Hindlimb muscle (tissue), 1 donor: ENCODE measurements at places on chromosomes 7 and 10.

DNA sequence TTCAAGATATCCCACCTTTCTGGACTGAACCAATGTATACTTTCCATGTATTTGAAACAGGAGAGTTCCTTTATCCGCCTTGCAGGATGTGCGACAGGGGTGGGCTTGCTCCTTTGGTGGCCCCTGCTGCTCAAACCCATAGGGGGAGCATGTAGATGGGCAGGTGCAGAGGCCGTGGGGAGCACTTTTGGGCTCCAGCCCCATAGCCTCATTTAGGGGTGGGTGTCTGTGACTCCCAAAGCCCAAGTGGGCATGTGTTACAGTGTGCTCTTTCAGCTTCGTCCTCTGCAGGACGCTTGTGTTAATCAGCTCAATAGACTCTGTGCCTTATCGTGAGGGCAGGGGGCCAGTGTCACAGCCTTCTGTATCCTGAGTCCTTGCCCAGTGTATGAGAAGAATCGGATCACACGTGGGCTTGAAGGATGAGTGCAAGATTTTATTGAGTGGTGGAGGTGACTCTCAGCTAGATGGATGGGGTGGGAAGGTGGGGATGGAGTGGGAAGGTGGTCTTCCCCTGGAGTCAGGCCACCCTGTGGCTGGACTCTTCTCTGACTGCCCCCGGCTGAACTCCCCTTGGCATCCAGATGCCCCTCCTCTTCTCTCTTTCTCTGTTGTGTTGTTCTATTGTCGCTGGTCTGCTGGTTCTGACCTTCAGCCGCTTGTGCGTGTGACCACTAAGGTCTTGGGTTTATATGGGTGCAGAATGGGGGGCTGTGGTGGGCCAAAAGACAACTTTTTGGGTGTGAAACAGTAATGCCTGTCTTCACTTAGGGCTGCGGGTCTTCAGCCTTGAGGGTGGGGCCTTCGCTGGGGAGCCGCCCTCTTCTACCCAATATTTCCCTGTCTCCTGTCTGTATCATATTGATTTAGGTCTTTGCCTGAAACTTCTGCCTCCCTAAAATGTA is 262.2 kb downstream of the GLRX3 start:
- no peak for DNase-seq

GRCh38 chr7:34900891-34901513 is 136.3 kb downstream of the DPY19L1 start:
- DNase-seq = no peak

- DNase-seq = no peak
These were observed 43.6 kb downstream of the CTBP2 start for GRCh38 chr10:125116652-125117310.

DNA sequence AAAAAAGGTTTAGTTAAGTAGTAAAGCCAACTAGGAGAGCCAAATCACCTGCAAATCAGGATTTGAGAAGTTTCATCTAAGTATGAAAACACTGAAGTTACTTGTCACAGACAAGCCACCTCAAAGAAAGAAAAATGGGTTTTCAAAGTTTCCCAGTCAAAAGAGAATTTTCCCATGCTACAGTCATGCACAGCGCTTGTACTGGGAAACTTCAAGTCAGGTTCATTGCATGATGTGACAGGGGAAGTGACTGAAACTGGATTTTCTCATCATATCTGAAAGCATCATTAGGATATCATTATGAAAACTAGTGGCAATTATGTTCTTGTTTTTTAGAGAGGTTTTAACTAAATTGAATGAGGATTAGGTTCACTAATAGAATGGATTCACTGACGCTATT is 167.0 kb downstream of the SGMS1 start:
- no peak for DNase-seq

GRCh38 chr10:10995120-10995519 is 22.6 kb upstream of the CELF2 start:
- DNase-seq = no peak

- no peak for DNase-seq
These were observed 19.1 kb upstream of the SPOCK2 start for GRCh38 chr10:72107325-72108003.

GRCh38 chr10:12777840-12778585 is 223.5 kb downstream of the CCDC3 start:
- DNase-seq = no peak

DNA sequence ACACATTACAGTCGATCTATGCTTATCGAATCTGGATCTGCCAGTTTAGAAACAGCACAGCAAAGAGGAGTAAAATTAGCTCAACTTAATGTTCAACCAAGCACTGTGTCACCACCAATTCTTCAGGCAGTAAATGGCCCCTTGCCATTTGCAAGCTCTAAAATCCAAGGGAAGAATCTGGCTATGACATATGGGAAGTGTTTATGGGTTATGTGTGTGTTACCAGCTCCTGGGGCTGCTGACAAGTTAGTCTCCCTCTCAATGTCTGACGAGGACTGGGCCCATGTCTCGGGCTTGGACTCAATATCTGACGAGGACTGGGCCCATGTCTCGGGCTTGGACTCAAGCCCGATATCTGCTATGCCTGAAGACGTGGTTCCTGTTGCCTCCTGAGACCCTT is 5.7 kb upstream of the ITIH2 start:
- DNase-seq = no peak

DNA sequence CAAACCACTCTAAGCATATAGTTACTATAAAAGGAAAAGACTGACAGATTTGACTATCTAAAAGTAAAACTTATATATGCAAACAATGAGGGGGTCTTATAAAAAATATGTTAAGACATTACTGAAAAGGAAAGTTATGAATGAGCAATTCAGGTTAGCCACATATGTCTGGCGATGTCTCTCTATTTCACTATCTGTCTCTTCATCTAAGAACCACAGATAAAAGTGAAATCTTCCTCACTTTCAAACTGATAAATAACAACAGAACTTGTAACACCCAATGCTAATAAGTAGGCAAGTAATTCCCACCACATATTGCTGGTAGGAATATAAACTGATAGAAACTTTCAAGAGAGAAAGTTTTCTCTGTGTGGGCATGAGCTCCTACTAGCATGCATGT is 138.2 kb downstream of the CHCHD3 start:
- no peak for DNase-seq

- DNase-seq = no peak
These were observed 278.3 kb upstream of the SP8 start for GRCh38 chr7:21064698-21065648.

GRCh38 chr7:149284343-149284742 is 22.3 kb downstream of the ZNF783 start:
- DNase-seq = no peak

DNA sequence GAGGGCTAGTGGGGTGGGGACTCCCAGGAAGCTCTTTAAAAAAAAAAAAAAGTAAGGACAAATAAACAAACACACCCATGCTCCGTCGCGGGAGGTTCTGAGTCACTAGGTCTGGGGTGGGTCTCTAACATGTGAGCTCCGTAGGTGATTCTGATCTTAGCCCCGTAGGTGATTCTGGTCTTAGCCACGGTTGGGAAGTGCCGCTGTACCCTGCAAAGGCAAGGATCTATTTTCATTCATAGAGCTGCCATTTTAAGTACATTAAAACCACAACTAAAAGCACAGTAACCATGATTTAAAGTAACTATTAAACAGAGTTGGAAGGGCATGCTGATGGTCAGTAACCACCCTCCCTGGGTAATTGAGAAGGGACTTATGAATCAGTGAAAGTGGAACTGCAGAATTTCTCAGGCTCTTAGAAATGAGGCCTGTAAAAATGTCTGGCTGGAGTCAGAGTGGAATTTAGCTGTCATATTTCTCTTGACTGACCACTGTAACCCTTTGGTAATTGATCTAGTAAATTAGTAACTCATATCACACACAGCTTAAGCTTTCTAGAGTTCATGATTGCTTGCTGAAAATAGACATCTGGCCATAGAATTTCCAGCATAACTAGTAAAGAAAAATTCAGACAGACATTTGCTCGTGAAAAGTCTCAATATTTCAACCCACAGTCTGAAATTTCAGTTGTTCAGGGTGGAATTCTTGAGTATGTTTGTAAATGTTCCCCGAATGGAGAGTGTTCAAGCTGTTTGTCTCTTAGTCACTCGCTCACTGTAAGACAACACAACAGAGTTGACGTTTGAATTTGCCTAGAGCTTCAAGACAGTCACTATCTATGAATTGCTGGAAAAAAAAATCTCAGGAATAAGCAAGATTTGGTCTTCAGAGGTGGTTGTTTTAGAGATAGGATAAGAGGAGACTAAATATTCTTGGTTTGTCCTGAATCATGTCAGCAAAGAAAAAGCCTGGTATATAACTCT is 34.2 kb upstream of the TCF7L2 start:
- DNase-seq = no peak

DNA sequence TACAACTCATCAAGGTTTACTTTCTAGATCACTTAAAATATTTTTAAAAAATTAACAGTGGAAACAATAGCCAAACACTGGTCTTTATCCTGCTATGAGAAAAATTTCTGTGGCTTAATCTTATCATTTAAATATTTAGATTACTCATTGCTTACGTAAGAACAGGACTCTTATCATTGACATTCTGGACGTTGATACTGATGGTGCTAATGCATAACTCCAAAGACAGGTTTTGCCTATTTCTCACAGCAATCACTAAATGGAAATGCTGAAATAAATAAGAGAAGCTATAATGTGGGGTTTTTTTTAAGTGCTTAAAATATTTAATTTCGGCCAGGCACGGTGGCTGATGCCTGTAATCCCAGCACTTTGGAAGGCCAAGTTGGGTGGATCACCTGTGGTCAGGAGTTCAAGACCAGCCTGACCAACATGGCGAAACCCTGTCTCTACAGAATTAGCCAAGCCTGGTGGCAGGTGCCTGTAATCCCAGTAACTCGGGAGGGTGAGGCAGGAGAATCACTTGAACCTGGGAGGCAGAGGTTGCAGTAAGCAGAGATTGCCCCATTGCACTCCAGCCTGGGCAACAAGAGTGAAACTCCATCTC is 195.0 kb downstream of the HGF start:
- no peak for DNase-seq

DNA sequence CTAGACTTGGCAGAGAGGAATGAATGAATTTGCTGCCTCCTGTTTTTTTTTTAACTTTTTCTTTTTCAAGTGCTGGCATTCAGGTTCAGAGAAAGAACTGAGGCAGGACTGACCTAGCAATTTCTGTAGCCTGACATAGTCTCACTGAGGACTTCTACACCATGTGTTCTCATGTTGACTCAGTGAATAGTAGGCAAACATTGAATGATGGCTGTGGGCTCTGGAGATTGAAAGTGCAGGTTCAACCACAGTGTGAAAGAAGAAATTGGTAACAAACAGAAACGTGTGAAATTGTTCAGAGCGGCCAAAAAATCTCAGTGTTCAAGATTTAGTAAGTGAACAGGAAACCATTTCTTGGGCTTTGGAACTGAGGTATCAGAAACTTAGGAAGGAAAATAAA is 322.4 kb upstream of the GHITM start:
- no peak for DNase-seq

DNA sequence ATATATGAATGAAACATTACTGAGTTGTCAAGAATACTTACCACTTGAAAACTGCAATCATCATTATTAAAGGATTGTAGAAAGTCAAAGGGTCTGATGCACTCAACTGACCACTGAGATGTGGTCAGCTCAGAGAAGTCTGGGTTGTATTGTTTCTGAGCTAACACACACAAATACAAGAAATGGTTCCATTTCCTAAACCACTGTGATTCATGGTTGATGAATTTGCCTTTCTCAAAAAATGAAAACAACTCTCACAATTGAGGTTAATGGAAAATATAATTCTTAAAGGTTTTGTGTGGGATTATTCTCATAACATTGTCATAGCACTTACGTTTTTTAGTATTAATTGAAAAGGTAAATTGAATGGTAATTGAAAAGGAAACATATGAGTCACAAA is 45.6 kb upstream of the TAS2R16 start:
- no peak for DNase-seq

- no peak for DNase-seq
These were observed 20.1 kb upstream of the SMNDC1 start for GRCh38 chr10:110324805-110325280.

GRCh38 chr10:131226446-131227162 is 84.9 kb downstream of the TCERG1L start:
- no peak for DNase-seq

- no peak for DNase-seq
These were observed 67.5 kb downstream of the DNAJC12 start for GRCh38 chr10:67770537-67770936.

DNA sequence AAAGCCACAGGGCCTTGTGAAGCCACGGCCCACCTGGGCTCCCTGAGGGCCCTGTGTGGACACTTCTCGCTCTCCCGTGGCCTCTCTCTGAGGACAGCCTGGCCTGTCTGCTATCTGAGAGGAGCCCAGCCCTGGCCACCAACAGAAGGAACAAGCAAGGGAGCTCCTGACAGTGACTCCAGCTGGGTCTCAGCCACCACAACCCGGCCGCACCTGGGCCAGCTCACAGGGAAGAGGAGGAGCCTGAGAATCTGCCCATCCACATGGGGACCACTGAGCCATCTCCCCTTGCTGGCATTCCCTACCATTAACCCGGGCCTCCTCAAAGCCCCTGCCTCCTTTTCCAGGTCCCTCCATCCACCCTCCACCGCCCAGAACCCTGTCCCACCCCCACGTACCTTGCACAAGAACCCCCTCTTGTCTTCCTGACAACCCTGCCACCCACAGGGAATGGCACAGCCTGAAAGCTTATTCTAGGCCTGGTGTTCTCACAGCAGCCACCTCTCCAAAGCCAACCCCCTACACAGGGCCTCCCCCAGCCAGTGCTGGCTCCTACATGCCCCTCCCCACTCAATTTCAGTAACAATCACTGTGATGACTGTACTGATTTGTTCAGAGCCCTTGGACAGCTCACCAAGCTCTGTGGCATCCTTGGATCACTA is 120.2 kb downstream of the GRID1 start:
- DNase-seq = no peak

DNA sequence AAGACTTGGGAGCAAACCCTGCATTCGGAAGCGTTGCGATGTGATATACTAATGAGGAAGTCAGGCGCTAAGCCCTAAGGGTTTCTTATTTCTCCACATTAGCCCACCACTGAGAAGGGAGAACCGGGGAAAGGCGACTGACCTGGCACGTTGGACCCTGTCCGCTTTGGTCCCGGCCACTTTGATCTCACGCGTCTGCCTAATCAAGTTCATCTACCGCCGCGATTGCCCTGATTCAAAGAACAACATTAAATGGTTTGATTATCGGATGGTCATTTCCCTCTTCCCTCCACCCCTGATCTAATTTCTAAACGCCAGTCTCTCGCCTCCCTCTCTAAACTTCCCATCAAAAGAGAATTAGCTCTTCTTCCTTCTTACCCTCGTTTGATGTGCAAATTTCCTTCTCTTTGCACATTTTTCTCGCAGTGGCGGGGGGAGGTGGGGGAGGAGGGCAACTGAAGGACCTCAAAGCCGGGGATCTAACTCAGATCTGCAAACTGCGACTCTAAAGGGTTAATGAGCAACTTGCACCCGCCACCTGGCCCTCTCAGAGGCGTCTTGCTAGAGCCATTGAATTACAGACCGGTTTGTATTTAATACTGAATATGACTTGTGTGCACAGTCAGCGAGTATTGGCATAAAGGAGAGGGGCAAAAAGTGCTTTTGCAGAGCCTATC is 687 bp upstream of the DKK1 start:
- DNase-seq = peak; percentile 4

GRCh38 chr10:1687190-1687589 is 50.1 kb downstream of the ADARB2 start:
- DNase-seq = no peak

- DNase-seq = no peak
These were observed 11.7 kb downstream of the STAM start for GRCh38 chr10:17655567-17656146.
